ENCODE measurements at places on chromosomes 7 and 10.
A peak's percentile ranks its signal among the peaks of the same experiment; 100 is the strongest.

- no peak for ATAC-seq
Observed at GRCh38 chr7:55513868-55514267, 58.4 kb downstream of the VOPP1 start.

DNA sequence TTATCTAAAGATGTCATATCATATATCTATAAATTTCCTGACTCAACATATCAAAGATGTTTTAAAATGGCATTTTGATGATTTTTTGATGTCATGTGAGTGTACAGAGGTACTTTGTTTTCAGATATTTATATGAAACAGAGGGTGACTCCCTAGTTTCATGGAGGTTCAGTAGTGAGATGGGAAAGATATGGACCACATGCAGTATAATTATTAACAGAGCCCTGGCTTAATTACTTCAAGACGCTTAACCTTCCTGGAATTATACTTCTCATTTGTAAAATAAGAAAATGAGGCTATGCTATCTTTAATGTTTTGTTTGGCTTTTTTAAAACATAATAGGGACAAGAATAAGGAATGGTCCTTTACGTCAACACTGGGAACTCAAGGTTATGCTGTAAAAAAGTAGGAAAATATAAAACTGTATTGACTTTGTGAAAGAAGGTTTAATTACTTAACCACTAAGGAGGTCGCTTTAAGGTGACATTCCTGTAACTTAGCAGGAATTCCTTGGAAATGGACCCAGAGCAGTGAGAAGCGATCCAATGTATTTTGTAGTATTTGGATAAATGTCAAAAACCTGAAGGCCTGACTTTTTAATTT lies 821.0 kb upstream of the IGFBP3 start:
- no peak for ATAC-seq

DNA sequence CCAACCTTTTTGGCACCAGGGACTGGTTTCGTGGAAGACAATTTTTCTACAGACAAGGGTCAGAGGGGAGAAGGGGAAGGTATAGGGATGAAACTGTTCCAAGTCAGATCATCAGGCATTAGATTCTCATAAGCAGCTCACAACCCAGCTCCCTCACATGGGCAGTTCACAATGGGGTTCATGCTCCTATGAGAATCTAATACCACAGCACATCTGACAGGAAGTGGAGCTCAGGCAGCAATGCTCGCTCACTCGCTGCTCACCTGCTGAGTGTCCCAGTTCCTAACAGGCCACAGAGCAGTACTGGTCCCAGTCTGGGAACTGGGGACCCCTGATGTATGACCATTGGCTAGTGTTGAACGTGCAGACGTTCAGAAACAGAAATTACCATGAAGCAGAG lies 63.7 kb downstream of the ATE1 start:
- ATAC-seq = no peak

GRCh38 chr10:8444630-8445029 lies 390.1 kb downstream of the GATA3 start:
- ATAC-seq = peak; percentile 34

- ATAC-seq = no peak
Observed at GRCh38 chr7:140539461-140539860, 60.2 kb upstream of the MKRN1 start.

Data from gastroesophageal sphincter (tissue), 4 donors.